ENCODE measurements at places on chromosomes 13 and 19.

DNA sequence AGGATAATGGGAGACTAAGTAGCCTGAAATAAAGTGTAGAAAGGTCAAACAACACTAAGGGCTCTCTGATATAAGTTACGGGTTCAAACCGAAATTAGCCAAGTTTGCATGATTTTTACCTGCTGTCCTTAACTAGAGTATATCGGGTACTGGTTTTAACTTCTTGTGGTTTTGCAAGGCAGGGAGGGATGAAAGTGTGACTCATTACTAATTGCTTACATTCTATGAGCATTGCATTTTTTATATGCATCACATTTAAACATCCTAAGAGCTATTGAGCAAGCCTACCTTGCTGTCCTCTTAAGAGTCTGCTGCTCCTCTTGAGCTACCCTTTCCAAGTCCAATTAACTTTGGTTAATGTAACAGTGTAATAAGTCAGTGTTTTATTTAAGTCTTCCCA, 415.4 kb downstream of the SLITRK5 start:
- no peak for DNase-seq

DNA sequence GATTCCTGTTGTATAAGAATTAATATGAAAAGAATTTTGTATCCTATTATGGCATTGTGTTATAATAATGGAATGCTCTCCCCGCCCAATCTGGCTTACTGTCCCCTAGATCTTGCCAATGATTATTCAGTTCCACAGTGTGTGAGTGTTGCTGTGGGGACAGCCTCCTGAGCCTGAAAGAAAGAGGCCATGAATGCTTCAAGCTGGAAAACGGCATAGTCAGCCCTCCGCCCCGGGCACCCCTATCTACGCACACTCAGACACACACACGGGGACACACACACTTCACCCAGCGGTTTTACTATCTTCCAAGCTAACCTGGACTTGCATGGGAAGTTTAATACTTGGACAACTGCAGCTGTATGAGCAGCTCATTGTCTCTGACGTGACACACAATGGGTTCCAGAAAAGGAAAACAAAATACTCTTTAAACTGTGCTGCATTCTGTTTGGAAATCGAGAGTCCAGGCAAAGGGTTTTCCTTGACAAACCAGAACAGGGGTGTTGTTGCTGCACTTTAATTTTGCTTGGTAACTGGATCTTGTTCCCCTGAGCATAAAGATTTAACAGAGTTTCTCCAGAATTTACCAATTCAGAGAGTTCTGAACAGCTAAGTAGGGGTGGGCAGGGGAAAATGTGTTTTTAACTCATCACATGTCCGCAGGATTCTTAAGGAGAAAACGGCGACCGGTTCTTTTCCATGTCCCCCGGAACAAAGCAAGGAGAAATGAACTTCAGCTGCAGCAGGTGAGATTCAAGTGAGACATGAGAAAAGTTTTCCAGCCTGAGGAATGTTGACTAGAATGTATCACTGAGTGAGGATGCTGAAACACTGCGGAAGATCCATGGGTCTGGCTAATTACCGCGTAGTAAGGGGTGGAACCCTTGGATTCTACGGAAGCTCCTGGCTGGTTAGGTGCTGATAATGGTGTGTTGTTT, 472.9 kb downstream of the FOXO1 start:
- DNase-seq, result no peak

DNA sequence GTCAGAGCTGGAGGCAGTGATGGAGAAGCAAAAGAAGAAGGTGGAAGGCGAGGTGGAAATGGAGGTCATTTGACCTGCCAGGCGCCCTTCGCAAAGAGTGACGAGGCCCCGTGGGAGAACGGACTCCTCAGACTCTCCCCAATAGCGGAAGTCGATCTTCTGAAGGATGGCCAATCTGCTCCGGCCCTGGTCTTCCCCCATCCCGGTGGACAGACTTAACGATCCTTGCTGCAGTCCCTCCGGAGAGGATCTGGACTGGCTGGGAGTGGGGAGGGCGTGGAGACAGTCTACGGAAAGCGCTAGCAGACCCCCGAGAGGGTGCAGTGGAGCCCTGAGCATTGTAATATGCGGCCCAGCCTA, 11.9 kb downstream of the EPS8L1 start:
- no peak for DNase-seq

DNA sequence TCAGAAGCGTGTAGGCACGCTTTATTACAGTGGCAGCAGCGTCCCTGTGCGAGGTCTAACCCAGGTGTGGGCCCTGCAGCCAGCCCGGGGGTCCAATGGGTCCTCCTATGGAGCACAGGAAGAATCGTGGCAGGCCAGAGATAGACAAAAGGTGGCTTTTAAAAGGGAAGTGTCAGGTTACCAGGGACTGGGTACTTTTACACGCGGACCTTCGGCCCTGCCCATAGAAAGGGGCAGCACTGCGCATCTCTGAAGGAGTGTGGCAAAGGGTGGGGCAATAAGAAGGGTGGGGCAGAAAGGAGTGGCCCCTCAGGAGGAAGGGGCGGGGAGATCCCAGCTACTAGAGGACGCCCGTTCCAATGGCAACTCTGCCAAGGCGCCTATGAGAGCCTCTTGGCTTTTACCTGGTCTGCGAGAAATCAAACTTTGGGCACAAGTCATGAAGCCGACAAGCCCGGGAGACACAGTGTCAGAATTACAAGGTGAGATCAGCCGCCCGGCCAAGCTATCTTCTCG, 1419.8 kb downstream of the UQCRFS1 start:
- peak; percentile 95 for DNase-seq

GRCh38 chr13:47594833-47595232, 406.2 kb downstream of the SUCLA2 start:
- peak; percentile 5 for DNase-seq

- no peak for DNase-seq
Measured at GRCh38 chr13:32206097-32206740, 108.9 kb downstream of the ZAR1L start.

GRCh38 chr19:28051047-28051446, 1161.9 kb downstream of the UQCRFS1 start:
- DNase-seq, result no peak

GRCh38 chr13:98385606-98386005, 191.3 kb downstream of the STK24 start:
- no peak for DNase-seq

GRCh38 chr19:45764475-45764874, 4.6 kb downstream of the SIX5 start:
- no peak for DNase-seq

GRCh38 chr13:67045357-67045756, 184.8 kb downstream of the PCDH9 start:
- no peak for DNase-seq

DNA sequence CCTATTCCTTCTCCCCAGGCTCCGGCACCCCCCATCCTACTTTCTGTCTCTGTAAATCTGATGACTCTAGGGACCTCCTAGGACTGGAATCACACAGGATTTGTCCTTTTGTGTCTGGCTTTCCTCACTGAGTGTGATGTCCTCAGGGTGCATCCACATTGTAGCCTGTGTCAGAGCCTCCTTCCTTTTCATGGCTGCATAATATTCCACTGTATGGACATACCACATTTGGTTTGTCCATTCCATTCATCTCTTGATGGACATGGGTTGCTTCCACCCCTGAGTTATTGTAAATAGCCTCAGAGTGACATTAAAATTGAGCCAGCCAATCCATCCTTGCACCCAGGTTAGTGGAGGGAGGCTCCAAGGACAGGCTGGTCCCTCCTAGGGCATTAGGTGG, 22.8 kb upstream of the NMRK2 start:
- no peak for DNase-seq

DNA sequence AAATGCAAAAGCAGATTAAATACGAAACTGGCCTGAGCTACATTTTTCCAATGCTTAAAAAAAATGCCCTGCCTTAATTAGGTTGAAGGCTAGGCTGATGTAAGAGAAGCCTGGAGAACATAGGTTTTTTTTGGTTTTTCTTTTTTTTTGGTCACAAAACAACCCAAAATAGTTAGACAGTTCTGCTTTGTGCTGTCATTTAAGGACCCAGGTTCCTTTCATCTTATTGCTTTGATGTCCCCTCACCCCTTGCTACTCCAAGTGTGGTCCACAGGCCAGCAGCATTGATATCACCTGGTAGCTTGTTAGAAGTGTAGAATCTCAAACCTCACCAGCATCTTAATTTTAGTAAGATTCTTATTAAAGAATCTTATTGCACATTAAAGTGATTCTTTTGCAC, 14.4 kb downstream of the TDRD3 start:
- no peak for DNase-seq

- DNase-seq, result no peak
Measured at GRCh38 chr19:4229179-4229931, at the start of gene EBI3. TSS of gene EBI3 (plus strand) at chr19:4229523. CDS start at chr19:4229551, 28 bp downstream.

DNA sequence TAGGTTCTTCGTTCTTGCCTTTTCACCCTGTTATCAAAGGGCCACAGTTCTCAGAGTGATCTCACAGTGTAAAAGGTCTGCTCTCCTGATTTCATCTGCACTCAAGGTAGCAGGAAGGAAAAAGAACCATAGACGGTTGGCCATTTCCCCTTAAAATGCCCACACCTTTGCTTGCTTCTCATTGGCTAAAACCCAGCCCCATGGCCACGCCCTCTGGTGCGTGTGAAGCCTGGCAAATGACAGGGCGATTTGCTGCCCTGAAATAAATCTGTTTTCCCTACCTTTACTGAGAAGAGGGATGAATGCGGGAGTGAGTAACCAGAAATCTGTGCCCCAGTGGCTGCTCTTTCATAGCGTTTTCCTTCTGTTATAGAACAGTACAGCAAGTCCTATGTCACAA, 269.3 kb downstream of the POU4F1 start:
- no peak for DNase-seq

GRCh38 chr13:29227576-29227975, 367.9 kb downstream of the SLC7A1 start:
- no peak for DNase-seq

GRCh38 chr13:30965380-30965779, 32.9 kb downstream of the TEX26 start:
- no peak for DNase-seq

DNA sequence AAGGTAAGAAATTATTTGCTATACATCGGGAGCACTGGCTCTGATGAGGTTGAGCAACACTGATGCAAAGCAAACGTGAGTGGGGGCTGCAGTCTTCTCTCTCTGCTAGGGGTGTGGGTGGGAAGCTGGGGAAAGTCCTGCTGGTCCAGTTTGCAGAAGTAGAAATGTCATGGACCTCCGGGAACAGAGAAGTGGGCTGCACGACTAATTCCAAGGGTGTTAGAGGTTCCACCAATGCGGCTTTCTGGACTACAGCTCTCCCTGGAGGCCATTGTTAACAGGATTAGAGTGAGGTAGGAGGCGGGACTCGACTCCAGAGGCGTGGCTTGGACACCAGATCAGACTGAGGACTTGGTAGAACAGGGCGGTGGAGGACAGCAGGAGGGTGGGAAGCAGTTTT, 5.7 kb upstream of the FBXO27 start:
- DNase-seq, result peak; percentile 59

GRCh38 chr19:2235381-2236063, 607 bp downstream of the PLEKHJ1 start:
- DNase-seq, result no peak

DNA sequence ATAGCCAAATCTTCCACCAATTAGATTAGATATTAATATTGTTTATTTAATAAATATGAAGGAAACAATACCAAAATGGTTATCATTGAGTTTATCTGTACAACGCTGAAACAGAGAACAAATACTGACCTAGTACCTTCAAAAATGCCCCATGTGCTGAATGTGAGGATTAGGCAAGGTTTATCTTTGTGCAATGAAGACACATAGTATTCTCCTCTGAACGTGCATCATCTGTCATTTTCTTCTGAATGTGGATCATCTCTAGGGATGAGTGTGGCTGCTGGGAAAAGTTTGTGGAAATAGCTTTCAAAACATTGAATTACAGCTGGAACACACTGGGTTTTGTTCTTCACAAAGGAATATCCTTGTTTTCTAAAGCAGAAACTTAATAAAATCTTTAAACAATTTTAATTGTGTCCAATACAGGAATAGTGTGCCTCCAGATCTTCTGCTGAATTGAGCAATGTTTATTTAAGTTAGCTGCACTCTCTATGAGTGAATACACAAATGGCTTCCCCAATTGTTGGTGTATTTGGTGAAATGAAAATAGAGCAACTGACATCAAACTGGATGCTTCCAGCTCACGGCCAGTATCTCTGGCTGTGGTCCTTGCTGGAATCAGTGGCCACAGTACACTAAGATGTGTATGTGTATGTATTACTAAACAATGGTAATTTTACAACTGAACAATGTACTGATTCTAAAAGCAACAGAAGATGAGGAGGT, 6.7 kb downstream of the COL4A1 start:
- DNase-seq, result no peak

- DNase-seq, result peak; percentile 72
Measured at GRCh38 chr13:26867451-26868091, 107.0 kb upstream of the GPR12 start.

GRCh38 chr13:33351319-33351718, 65.8 kb upstream of the STARD13 start:
- no peak for DNase-seq

GRCh38 chr19:16336571-16336970, 11.9 kb downstream of the KLF2 start:
- no peak for DNase-seq

DNA sequence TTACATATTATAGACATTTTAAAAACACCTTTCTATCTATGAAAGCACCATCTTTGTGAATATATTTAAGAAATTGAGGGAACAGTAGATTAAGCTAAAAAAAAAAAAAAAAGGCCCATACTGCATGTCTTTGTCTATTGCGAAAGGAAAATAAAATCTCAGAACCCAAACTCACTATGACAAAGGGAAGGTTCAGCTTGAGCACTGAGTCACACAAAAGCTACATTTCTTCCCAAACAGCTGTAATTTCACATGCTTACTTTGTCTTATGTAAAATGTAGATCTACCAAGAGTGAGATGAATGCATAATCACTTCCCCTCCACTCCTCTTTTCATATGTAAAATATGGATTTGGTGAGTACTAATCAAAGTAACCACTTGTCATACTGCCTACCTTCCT, 640.1 kb upstream of the KLF12 start:
- DNase-seq, result no peak

DNA sequence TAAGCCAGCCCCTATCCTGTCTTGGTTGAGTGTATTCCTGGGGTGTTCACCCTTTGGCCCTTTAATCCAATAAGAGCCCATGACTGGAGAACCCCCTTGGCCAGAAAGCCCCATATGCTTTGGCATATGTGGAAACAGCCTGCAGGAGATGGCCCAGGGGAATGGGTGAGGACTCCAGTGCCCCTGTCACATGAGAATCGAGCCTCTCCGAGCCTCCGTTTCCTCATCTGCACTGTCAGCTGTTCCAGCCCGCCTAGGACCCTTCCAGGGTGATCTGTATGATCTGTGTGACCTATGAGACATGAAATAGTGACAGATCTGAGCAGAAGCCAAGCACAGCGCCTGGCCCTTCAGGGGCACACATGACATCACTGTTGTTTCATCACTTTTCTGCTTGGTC, 300.7 kb downstream of the ZNF536 start:
- no peak for DNase-seq

DNA sequence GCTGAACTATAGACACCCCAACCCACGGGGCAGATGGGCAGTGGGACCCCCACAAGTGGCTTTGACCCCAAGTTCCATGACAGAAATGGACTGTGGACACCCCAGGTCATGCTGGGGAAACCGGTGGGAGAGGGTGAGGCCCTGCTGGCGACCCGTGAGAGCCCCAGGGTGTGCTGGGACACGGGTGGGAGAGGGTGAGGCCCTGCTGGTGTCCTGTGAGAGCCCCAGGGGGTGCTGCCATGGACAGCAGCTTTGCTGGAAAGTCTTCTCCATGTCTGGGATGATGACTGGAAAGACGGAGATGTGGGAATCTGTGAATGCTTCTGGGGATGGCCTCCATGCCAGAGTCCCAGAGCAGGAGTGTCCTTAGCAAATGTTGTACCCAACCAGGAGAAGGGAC, 148.4 kb downstream of the URI1 start:
- no peak for DNase-seq

Measured in NCI-H524 (cell line).